CD4-positive, alpha-beta T cell treated with Interleukin-6 at 100 ng/mL for 8 hours (primary cell): ENCODE measurements at places on chromosomes 6 and 20.

DNA sequence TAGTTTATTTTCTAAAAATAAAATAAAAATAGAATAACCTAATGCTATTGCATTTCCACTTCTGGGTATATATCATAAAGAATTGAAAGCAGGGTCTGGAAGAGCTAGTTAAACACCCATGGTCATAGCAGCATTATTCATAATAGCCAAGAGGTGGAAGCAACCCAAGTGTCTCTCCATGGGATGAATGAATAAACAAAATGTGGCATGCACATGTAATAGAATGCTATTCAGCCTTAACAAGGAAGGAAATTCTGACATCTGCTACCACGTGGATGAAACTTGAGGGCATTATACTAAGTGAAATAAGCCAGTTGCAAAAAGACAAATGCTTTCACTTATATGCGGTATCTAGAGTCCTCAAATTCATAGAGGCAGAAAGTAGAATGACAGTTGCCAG is 130.8 kb downstream of the TIAM2 start:
- DNase-seq, result no peak

GRCh38 chr6:105402939-105403935 is at the start of gene PREP:
Gene PREP, minus strand, starts transcription at chr6:105403082. Its CDS starts 191 bp downstream, at chr6:105402891.
- peak; percentile 79 for DNase-seq

DNA sequence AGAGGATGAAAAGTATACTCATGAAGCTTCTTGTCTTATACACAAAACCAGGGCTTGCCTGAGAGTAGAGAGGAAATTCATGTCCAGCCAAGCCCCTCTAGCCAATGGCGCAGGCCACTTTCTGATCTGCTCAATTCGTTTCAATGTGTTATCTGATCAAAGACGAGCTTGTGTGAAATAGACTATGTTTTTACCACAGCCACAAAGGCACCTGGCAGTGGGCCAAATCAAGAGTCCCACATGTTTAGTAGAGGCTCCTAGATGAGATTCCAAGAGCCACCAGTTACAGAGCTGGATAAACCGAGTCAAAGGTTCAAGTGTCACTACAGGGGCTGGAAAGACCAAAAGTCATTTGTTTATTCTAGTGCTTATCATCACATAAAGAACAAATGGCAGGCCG is 34.9 kb downstream of the GPLD1 start:
- no peak for DNase-seq

DNA sequence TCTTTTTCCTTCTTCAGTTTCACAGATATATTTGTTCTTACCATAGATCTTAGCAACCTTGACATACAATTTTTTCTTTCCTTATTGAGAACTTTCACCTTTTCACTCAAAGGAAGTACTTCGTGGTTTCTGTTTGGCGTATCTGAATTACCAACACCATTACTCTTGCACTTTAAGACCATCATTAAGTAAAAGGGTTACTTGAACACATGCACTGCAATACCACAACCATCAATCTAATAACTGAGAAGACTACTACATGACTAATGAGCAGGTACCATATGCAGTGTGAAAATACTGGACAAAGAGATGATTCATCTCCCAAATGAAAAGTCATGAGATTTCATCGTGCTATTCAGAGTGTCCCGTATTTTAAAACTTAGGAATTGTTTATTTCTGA is 21.7 kb upstream of the SENP6 start:
- DNase-seq, result no peak

DNA sequence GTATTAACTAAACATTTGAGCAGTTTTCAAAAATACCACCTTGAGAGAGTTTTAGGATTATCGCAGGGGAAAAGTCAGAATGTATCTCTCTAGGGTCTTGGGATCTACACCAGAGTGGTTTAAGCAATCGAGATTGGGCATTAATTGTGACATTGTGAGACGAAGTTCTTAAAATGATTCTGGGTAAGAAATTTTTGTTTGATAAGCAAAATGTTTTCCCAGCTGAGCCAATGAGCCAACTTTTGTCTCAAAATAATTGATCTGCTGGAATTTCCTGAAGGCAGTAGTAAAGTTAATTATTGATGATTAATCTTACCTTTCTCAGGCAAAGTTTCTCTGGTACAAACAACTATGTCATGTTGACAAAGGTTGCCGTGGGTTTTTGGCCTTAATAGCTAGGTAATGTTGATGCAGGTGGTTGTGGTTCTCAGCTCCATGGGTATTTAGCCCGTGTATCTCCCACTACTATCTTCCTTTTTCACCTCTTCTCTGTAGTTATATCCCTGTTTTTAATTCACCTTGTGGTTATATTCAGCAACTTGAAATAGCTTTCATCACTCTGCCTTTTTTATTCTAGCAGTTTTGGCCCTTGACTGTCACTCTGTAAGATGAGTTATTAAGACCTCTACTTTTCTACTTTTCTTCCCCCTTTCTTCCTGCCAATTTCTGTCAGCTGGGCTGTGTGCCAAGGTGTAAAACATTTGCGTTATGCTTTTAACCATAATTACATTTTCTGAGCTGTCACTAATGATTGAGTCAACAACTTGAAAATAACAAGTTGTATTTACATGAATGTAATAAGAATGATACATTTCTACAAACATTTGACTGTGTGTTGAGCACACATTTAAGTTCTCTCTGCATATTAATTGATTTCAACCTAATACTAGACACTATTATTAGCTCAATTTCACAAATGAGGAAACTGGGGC is 368.3 kb upstream of the BTBD3 start:
- DNase-seq, result no peak

- DNase-seq, result no peak
Measured at GRCh38 chr20:7881551-7881950, 58.7 kb downstream of the HAO1 start.
